T follicular helper cell (primary cell): ENCODE measurements at places on chromosomes 7 and 10.

GRCh38 chr7:13290975-13291374 is 603.5 kb downstream of the ARL4A start:
- DNase-seq = no peak

DNA sequence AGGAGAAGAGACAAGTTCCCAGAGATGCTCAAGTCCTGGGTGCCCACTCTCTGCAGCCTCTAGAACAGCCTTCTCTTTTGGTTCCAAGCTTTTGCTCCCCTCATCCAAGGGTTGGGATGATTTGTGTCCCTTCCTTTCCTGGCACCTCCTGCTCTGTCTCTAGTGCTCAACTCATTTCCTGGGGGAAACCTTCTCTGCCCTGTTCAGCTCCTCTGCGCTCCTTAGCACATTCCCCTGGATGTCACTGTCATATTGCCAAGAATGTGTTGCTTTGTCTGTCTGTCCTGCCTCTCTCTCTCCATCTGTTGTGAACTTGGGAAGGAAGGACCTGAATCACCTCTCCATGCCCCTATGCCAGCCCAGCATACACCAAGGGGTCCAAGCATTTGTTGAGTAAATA is 5.1 kb upstream of the LBX1 start:
- DNase-seq = no peak

DNA sequence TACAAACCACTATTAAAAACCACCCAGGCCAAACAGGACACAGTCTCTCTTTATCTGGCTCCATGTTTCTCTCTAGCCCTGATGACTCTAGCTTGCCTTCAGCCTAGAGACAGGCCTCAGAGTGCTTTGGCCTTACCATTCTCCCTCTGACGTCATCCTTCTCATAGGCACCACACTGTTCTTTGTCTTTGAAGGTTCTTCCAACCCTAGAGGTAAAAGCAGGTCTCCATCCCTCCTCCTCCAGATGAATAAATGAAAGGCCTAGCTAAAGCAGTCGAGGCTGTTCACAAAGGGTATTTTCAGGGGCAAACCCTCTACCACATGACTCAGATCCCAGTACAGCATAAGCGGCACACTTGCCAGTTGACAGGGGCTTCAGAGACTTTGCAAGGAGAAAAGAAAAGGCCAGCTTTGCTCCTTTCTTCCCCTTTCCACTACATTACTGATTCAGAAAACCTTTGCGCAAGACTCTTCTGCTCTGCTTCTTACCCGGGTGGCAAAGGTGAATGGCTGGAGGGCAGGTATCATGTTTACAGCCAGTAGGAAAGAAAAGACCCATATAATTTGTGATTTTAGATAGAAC is 14.8 kb downstream of the NFE2L3 start:
- no peak for DNase-seq

- DNase-seq = no peak
These were observed 75.6 kb downstream of the CCDC6 start for GRCh38 chr10:59830601-59831259.

DNA sequence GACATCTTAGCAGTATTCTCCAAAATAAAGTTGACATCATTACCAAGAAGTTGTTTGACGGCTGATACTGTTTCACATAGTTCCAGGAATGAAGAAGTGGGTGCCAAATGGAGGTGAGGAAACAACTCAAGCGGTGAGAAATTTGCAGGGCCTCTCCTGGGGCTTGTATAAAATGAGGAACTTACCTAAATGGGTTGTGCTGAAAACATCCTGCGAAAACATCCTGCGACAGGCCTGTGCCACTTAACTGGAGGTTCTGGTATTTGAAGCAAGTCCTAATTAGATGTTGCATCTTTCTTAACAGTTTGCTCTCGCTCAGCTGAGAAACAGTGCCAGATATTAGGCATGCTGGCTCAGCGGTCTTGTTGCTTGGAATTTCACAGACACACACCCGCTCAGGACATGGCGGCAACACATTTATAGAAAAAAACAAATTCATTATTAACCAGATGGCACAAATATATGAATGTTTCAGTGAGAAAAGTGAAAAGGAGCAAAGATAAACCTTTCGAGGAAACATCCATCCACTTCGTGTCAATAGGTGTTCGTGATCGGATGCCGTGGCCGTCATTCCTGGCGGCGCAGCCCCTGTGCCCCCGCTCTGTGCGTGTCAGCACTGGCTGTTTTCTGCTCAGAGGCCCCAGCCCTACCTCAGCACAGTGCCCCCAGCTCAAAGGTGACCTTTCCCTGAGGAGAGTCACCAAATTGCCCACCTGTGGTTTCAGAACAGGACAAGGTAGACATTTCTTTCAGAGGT is 48.1 kb downstream of the CDC123 start:
- no peak for DNase-seq

DNA sequence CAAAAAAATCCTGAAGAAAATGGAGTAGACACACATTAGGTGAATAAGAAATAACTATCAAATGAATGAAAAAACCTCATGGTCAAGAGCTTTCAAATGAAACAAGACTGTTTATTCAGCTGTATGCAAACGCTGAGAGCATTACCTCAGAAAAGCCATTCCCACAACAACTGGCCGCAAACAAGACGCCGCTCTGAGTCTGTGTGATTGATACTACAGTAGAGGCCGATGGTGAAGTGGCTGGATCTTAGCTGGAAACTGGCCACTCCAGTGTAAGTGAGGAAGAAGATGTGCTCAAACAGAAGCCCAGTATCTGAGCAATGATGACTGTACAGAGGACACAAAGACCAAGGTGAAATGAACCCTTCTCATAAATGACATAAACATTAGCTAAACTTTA is 252.4 kb upstream of the GHITM start:
- no peak for DNase-seq

- DNase-seq = no peak
These were observed 106.5 kb downstream of the ARHGAP12 start for GRCh38 chr10:31822150-31822549.

DNA sequence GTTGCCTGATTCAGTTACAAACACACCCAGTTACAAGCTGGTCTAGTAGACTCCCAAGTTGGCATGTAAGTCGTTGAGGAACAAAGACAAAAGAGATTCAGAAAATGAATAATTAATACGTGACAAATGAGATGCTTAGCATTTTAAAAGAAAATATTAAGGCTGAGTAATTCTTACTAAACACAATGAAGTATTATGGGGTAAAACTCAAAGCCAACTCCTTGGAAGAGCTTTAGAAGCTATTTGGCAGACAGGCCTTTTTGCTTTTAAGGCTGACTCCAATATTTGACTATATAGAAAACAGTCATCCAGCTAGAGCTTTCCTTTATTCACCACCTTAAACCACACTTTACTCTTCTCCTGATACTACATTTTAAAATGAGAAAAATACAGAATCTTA is 5.4 kb downstream of the TRDMT1 start:
- no peak for DNase-seq

DNA sequence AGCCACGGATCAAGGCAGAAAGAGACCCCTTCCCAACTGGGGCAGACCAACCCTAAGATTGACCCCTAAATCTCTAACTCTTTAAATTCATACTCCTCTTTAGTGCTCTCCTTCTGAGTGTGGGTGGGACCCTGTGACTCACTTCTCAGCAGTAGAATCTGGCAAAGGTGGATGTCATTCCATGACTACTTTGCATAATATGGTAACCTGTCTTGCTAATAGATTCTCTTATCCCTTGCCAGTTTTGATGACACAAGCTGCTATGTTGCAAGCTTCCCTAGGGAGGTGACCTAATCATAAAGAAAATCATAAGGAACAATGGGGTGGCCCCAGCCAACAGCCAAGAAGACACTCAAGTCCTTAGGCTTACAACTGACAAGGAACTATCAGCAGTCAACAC is 155.4 kb upstream of the VWC2 start:
- DNase-seq = no peak

- DNase-seq = no peak
These were observed 39.2 kb downstream of the CDC123 start for GRCh38 chr10:12235116-12235694.

DNA sequence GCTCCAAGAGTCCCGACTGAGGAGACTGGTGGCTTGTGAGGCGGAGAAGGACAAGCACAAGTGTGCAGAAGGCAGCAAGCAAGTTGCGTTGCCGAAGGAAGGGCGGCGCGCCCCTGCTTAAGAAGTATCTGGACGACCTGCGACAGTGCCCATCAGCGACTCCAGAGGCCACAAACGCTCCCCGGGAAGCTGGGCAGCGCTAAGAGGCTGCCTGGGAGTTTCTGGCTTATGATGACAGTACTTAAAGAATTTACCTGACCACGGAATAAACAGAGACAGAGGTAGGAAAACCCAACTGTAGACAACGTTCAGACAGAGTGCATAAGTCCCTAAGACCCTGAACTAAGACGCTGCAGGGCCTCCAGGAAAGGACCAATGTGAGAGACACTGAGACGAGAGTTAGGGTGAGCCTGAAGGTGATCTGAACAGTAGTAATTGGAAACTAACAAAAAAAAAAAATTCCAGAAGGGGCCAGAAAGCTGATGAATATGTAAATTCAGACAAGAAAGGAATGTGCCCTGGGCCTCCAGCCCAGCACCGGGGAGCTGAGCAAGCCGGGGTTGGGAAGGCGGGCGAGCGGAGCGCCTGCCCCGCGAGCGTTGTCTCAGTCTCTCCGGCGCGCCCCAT is 1.0 kb downstream of the OSBPL3 start:
- no peak for DNase-seq

GRCh38 chr10:33483124-33483815 is 148.8 kb upstream of the NRP1 start:
- no peak for DNase-seq

DNA sequence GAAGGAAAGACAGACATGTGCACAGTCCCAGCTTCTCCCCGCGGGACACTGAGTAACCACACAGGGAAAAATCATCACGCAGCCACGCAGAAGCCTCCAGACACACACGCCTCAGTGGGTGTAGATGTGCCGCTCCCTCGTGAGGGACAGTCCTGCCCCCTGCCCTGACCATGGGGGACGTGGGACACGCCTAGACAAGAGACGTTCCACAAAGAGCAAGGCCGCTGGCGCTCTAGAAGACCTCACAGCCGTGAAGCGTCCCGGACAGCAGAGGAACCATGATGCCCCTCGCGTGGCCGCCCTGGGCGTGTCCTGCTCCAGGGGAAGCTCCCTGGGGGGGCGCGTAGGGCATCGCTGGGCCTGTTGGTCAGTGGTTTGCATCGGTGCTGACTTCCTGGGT is 210.8 kb downstream of the DNAJB6 start:
- no peak for DNase-seq

DNA sequence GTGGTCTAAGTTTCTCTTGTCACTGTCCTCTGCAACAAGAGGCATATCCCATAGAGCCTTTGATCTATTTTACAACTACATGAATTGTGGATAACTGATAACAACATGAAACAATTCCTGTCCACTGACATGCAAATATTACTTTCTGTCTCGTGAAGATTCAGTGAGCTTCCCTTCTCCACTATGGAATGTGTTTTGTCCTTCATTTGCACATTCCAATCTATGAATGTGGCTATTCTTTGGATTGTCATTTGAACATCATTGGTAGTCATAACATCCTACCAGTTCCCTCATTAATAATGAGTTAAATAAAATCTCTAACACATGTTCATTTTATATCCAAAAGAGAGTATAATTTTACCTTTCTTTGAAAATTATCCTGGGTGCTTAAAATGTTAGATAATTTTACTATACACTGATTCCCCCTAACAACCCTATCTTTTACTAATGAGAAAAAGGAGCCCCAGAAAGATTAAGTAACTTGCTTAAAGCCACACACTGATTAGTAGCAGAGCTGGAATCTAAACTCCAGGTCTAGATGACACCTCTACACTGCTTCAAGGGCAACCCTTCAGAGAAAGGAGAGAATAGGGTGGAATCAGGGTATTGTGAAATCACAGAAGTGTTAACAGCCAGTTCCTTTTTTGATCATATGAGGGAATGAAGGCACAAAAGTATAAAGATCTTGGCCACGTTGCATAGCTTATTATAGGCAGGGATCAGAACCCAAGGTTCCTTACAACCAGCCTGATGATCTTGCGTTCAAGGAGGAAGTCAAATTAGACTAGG is 39.1 kb downstream of the PDE1C start:
- no peak for DNase-seq

DNA sequence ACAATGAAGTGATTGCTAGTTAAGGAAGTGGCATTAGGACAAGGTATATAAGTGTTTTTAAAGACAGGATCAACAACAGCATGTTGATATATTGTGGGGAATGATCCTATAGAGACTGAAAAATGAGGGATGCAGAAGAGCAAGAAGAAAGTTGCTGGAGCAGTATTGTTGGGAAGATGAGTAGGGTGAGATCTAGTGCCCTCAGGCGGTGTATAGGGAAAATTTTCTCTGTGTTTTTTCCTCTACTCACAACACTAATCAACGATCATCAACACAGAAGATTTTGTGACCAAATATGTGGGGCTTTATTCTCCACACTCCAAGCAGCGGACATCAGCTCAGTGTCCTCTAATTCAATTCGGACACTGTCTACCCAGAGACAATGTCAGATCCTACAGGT is 9.6 kb upstream of the PTTG1IP2 start:
- no peak for DNase-seq

DNA sequence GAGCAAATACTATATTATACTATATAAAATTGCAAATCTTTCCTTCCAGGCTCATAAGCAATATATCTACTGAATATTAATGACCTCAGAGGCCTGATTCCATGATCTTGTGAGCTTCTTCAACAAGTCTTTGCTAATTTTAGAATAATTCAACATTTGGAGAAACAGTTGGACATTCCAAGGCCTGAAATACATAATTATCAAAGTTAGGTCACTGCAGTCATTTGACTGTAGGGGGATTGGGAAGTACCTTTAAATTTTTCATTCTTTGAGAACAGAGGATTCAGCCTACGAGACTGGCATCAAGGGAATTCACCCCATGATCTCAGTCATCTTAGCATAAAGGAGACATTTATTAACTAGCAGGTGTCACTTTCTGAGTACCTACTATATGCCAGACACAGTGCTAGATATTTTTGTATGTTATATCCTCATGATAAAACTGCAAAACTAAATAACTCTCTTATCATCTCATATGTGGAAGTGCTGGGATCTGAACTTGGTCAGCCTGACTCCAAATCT is 85.4 kb downstream of the DOCK4 start:
- no peak for DNase-seq
